Cerebellum (tissue), 4 donors: ENCODE measurements at places on chromosomes 2 and 18. TPM values are rescaled to one million over a fixed set of nuclear protein-coding genes. Genes with fewer than 3 reads are reported as not detected.

The MYO7B gene
- total RNA-seq, result 0.27 TPM

The OTOS gene
- 1.4 TPM for total RNA-seq

The PDE11A gene
- total RNA-seq, result 14.3 TPM

The OR6B2 gene
- total RNA-seq, result not detected

The WNT10A gene
- 0.27 TPM for total RNA-seq

The TCF7L1 gene
- total RNA-seq, result 8.5 TPM

The PAPOLG gene
- total RNA-seq, result 36.5 TPM

The GPR39 gene
- total RNA-seq, result 4.3 TPM

The FSIP2 gene
- total RNA-seq, result 3.3 TPM
